CD4-positive, alpha-beta T cell treated with Interleukin-12 subunit alpha and Interleukin-12 subunit beta, for 1 hour (primary cell): ENCODE measurements at places on chromosomes 12 and 14.

DNA sequence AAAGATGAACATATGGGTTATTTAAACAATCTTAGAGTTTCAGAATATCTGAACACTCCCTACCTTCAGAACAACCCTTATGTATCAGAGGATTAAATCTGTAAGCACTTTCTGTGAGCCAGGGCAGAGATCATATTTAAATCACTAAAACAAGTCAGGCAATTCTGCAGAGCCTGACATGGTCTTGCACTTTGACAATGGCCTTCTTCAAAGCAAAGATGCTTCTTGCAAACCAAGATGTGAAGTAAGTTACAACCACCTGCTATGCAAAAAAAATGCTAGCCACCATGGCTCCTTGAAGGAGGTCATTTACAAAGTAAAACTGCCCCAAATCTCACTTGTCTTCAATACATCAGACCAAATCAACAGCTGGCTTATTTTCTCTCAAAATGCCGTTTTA, 3.2 kb downstream of the PPP1CC start:
- DNase-seq = no peak

- no peak for DNase-seq
These were observed 18.3 kb upstream of the SMIM10L1 start for GRCh38 chr12:11152725-11153124.

GRCh38 chr12:69266036-69266635, 26.8 kb downstream of the CPSF6 start:
- DNase-seq = no peak

DNA sequence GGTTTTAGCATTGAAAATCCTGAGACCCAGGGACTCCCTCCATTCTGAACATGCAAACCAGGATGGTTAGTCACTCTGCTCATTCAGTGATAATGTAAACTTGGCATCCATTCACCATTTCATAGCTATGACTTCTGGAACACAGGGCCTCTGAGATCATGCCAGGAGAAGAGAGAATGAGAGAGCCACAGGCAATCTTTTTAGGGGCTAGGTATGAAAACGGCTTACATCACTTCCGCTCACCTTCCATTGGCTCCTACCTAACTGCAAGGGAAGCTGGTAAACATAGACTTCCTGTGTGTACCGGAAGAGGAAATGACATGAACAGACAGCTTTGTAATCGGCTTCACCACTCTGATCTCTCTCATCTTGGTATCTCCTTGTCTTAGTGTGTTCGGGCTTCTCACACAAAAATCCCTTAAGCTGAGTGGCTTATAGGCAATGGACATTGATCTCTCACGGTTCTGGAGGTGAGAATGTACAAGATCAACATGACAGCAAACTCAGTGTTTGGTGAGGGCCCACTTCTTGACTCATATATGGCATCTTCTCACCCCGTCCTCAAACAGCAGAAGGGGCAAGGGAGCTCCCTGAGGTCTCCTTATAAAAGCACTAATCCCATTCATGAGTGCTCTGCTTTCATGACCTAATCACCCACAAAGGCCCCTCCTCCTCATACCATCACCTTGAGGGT, 465.9 kb upstream of the TBX3 start:
- no peak for DNase-seq

DNA sequence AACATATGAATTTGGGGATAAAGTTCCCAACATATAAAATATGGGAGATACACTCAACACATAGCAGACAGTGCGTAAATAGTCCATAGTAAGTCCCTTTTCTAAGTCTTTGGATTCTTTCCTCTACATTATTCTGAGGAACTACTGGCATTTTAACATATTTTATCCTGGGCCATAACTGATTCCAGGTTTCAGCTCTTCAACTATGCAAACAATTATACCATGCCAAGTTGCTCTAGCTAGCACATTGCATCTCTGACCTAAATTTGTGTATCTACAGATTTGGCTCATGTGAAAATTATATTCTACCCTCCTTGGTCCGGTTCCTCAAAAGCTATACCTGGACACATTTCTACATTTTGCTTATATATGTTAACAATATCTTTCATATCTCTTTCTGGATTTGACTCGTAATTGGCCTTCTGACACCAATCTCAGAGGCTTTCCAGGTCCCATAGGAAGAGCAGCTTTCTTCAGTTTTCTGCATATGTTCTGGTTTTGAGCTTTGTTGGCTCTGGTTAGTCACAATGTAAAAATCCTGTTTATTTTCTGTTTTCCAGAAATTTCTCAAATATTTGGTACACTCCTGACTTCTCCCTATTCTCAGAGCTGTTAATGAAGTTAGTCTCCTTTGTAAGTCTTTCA, 305.4 kb downstream of the BMP4 start:
- DNase-seq = no peak

DNA sequence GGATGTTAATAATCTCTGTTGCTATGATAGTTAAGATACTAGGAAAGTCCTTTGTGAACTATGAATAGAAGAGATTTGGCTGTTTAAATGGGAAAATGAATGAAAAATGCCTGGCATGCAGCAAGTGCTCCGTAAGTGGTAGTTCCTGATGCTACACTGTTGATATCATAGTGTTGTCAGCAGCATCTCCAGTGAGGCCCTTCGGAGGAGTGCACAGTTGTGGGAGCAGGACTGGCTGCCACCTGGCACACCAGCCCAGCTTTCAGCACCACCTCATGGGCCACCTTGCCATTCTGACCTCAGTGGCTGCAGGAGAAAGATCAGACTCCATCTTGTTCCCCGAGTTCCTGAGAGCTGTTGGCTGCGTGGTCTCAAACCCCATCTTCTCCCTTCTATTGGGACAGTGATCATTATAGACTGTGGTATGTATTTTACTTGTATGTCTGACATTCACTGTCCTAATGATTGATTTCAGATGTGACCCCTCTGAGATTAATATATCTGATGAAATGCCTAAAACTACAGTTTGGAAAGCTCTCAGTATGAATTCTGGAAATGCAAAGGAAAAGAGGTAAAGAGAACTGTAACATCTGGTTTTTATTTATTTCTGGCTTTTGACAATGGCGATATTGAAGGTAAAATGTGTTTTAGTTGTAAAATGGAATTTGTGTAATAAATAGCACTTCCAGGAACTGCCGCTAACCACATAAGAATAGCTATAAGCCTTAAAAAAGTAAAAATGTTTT, 80.9 kb downstream of the SLC4A8 start:
- no peak for DNase-seq

DNA sequence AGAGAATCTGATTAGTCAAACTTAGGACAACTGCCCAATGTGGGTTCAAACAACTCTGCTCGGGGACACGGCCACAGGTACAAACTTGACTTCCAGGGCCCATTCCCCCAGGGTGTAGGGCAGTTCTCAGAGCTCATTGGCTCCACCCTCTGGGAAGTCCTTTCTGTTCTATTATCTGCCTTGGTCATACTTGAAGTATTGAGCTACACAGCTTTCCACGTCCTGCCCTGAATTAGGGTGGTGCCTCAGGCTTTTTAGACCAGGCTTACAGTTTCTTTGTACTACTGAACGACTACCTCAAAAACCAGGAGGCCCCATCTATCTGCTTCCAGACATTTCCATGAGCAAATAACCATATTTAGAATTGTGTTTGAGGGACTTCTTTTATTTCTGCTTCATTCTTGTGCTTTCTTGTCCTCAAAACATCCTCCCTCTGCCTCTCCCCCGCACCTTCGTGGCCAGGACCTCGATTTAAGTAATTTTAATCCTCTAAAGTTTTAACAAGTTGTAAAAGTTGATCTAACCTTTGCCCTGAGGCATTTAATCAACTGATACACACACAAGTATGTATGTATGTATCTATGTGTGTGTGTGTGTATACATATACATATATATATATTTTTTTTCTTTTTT, 281.7 kb upstream of the AMIGO2 start:
- peak; percentile 60 for DNase-seq

DNA sequence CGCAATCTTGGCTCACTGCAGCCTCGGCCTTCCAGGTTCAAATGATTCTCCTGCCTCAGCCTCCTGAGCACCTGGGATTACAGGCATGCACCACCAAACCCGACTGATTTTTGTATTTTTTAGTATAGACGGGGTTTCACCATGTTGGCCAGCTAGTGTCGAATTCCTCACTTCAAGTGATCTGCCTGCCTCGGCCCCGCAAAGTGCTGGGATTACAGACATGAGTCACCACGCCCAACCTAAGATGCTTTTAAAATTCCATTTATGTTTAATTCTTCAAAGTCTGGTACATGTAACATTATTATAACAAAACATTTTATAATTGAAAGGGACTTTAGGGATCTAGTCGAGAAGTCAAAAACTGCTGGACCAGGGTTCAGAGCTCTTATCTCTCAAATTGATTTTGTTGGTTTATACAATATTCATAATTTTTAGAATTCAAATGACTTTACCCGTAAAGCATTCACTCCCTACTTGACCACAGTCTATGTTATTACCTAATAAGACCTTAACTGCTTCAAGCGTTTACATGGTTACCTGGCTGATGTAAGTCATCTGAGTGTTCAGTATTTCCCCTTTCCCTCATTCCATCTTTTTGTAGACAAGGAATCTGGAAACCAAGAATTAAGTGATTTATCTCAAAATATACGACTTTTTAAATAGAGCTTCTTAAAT, 28.2 kb downstream of the RAP1B start:
- DNase-seq = no peak

GRCh38 chr12:78146365-78146772, 315.7 kb downstream of the NAV3 start:
- no peak for DNase-seq

DNA sequence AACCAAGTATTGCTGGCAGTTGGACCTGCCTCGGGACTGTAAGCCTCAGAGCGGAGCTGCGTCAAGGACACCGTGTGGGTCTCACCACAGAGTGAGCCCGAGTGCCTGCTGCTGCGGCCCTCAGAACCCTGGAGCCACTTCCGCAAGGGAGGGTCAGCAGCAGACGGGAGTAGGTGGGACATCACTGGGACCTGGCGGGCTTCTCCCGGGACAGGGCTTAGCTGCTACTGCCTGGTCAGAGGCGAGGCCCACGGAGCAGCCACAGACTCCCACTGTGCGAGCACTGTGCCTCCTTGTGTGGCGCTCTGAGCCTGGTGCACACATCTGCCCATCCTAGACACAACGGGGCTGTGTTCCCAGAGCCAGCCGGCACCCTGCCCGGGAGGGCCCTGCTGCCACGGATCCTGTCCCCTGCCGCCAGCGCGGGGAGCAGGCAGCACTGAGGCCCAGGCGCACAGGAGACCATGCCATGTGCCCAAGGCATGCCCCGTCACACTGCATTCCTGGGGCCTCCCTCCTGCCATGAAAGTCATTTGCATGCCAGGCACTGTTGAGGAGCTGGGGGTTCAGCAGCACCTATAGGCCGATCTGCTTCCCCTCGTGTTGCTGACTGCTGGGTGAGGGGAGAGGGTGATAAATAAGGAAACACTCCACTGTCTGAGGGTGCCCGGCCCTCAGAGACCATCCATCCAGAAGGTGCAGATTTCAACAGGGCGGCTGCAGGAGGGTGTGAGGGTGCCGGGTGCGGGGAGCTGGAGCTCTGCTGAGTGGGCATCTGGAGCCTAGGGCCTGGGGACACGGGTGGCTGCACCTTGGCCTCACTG, 10.0 kb downstream of the HIP1R start:
- no peak for DNase-seq

GRCh38 chr14:95679998-95680735, 6.1 kb upstream of the TCL1B start:
- no peak for DNase-seq

GRCh38 chr12:77727442-77728001, 103.2 kb upstream of the NAV3 start:
- no peak for DNase-seq

GRCh38 chr12:30010071-30011052, 226.6 kb upstream of the TMTC1 start:
- DNase-seq = no peak

- DNase-seq = no peak
These were observed 314.3 kb downstream of the C12orf75 start for GRCh38 chr12:105644770-105645169.

DNA sequence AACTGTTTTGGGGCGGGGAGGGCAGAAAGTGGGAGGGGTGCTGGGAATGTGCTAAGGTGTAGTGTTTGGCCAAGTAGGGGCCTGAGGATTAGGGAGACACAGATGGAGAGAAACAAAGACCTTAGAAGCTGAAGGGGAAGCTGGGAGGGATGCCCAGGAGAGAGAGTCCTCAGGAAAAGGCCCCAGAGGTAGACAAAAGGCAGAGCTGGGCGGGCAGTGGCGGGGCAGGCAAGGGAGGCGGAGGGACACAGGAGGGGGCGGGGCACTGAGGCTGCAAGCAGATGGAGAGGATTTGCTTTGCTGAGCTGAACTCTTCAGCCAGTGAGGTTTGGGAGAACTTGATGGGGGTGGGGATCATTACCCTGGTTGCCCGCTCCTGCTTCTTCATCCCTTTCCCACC, 2.8 kb downstream of the PTMS start:
- DNase-seq = no peak

GRCh38 chr14:98510392-98510791, 761.6 kb downstream of the BCL11B start:
- no peak for DNase-seq

GRCh38 chr12:69430942-69431590, 39.1 kb upstream of the FRS2 start:
- no peak for DNase-seq
